LNCaP clone FGC (cell line): ENCODE measurements at places on chromosomes 11 and 22.

DNA sequence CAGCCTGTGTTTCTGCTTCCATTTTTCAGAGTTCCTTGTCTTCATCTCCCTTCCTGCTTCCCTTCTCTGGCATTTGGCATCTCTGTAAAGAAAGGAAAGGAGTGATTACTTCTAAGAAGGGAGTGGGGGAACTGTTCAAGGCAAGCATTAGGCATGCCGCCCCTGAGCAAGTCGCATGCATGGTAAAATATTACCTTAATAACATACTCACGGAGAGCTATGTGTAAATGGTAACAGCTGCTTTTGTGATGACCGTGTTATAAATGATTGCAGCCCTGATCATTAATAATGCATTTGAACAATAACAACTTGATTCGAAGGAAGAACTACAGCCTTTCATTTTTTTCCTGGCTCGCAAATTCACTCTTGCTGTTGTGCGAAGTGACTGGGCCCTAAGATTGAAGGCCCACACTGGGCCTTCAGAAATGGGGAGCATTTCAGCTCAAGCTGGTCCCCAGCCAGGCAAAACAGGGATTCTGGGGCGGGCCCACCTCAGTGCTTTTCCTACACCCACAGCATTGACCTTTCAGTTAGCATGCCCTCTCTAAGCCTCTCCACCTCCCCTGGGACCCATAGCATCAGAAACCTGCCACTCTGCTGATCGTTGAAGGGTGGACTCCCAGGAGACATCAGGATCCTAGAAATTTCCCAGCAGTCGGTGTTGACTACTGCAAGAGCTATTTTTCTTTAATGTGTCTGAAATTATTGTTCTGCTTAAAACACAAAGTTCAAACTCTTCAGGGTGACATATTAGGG, 263.0 kb upstream of the CADM1 start:
- no peak for DNase-seq

DNA sequence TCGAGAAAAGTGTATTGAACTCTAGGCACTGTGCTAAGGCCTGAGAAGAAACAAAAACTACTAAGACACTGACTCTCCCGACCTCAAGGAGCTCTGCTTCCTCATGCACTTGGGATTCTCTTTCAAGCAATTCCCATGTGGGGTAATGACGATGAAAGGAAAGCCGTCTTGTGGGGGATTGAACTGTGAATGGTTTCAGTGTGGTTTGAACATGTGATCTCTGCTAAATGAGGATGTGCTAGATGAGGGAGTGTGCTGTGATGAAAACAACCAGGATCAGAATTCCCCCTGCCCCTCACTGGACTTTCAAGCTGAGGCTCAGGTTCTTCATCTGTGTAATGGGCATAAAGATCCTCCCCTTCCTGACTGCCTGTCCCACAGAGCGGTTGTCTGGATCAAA, 74.9 kb downstream of the DEPDC5 start:
- no peak for DNase-seq

DNA sequence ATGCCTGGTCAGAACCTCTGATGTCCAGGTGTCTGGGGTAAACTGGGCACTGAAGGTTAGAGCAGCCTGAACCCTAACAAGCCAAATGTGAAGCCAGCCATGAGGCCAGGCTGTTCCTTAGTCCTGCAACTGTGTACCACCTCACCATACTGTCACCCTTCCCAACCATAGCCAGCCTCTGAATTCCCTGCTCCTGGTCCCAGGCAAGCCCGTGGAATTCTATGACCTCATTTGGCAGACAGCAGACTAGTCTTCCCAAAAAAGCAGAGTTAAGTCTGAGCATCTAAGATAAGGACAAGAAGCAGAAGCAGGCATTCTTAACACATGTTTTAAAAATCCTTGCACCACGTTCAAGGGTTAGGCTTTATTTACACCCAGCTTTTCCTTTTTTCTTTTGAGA, 134.8 kb downstream of the C11orf58 start:
- no peak for DNase-seq

DNA sequence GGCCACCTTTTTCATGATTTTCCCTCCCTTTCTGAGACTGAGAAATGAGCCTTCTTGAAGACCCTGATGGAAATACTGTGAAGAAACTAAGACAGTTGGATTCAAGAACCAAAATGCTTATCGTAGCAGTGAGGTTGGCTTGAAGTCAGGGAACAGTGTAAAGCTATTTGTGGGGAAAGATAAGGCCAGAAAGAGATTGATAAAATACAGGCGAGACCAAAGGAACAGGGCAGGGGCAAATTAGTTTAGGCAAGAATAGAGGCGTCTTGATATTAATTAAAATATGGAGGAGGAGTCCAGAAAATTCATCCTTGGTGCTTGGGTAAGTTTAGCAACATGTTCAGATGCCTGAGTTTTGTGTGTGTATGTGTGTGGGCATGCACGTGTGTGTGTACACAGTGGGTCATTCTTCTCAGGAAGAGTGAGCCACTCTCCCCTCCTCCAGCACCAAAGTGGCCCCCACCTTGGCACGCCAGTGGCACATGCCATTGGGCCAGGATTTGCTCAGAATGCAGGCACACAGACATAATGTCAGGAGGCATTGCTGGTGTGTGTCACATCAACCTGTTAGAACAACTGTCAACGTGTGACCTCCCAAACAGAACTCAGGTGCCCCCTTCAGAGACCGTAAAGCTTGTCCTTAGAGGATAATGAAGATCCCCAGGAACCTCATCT, 3.9 kb upstream of the EHF start:
- no peak for DNase-seq

DNA sequence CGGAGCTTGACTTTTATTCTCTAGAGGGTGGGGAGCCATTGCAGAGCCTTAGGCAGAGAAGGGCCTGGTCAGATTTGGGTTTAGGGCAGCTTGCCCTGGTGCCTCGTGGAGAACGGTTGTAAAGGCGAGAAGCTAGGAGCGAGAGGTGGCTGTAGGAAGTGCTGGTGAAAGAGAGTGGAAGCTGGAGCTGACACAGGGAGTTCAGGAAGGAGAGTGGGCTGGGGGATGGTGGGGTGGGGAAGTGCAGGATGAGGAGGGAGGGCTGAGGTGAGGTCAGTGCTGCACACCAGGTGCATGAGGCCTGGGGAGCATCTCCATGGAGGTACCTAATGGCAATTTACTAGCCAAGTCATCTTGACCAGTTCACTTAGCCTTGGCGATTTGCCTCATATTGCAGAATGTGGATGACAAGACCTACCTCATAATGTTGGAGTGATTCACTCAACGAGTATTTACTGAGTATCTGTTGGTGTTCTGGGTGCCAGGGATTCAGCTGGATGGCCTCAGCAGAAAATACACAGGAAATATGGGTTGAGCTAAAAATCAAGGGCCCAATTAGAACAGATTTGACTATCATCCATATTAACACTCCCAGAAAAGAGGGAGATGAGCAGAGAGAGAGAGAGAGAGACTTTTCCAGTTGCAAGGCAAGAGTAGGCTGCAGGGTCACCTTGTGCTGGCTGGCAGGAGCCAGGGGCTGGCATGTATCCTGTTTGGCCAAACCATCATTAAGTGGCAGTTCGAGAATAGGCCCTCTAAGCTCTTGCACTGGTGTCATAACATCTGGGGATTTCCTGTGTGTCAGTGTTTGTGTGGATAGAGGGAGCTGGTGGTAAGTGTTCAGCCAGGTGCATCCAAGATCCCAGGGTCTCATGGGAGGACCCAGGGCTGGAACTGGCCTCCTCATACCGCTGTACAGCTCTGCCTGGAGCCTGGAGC, 44.4 kb upstream of the CLDN5 start:
- DNase-seq: no peak

DNA sequence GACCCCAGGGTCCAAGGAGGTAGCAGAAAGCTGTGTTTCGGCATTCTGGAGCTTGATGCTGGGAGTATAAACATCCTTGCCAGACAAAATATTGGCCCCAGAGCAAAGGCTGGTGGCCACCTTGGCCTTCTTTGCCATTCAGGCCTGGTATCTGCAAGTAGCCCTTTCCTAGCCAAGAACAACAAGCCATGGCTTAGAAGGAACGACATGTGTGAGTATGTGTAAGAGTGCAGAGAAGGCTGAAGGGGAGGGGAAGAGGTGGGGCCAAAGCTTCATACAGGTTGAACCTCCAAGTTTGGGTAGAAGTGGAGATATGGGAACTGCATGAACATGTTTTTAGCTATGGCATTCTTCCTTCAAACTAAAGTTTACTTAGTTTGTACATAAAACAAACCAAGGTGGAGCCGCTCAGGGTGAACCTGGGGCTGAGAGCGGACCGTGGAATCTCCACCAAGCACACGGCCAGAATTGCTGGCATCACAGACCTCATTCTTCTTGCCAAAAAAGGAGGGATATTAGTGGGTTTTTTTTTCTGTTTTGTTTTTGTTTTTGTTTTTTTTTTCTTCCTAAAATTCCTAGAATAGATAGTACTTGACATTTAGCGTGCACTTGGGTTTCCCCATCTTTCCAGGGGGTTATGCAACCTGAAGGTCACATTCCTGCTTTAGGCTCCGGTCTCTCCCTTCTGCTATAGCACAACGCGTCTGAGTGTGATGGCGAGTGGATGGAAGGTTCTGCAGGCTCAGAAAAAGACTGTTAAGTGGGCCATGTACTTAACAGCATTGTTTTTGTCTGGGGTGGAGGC, 70.9 kb downstream of the ADAMTS15 start:
- DNase-seq: no peak

- no peak for DNase-seq
These were observed 225.0 kb upstream of the TBCEL start for GRCh38 chr11:120798854-120799253.

GRCh38 chr11:98979205-98979604, 41.5 kb upstream of the CNTN5 start:
- DNase-seq: no peak

DNA sequence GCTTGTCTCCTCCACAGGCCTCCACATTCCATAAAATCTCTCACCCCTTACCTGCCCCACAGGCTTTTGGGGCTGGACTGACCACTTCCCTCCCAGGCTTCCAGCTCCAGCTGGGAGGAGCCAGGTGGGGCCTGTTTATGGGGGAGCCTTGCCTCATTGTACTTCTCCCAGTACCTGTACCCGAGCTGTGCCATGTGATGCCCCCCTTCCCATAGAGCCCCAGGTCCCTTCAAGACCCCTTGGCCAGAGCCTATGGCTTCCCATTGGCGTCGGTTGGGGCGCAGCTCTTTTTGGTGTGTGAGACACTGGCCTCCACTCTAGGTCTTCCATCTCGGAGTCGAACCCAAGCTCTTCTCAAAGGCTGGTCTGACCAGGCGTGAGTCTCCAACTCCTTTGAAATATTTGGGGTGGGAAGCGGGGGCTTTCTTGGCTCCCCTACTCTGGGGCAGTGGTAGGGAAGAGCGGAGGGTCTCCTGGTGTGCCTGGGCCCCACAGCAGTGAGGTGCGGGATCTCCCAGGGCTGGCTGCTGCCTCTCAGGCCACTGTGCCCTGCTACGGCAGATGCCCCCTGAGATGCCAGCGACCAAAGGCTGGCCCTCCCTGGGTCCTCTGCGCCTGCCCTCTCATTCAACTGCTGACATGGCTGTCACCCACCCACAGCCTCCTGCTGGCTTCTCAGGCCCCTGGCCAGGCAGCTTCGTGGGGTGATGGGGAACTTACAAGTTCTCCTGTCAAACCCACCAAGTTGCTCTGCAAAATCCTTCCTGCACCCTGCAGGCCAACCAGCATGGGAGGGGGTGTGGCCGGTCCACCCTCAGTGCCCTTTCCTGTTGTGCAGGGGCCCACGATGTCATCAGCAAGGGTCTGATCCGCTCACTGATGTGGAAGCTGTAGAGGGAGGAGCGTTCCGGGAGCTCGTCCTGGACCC, 25.7 kb downstream of the DRICH1 start:
- DNase-seq: no peak

- DNase-seq: no peak
These were observed 141.0 kb downstream of the CRYBB2 start for GRCh38 chr22:25360411-25360810.

DNA sequence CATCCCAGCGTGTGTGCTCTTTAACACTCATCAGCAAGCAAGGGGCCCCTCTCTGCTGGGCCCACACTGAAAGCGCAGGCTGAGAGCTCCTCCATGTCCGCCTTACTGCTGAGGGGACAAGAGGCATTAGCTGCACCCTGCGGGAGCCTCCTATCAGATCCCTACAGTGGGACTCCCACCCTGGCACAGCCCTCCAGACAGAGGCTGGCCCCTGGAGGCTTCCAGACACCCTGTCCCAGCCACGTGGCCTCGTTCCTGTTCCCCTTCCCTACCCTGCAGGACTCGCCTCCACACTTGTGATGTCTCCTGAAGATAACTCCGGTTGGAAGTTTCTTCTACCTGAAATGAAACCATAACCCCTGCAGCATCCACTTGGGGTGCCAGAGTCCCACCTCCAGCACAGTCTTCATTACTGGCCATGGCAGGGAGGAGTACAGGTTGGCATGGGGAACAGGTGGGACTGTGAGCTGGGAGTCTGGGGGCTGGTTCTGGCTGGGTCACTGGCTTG, 5.0 kb upstream of the SH3BP1 start:
- no peak for DNase-seq

GRCh38 chr11:95092549-95093324, 3.1 kb downstream of the ENDOD1 start:
- no peak for DNase-seq

DNA sequence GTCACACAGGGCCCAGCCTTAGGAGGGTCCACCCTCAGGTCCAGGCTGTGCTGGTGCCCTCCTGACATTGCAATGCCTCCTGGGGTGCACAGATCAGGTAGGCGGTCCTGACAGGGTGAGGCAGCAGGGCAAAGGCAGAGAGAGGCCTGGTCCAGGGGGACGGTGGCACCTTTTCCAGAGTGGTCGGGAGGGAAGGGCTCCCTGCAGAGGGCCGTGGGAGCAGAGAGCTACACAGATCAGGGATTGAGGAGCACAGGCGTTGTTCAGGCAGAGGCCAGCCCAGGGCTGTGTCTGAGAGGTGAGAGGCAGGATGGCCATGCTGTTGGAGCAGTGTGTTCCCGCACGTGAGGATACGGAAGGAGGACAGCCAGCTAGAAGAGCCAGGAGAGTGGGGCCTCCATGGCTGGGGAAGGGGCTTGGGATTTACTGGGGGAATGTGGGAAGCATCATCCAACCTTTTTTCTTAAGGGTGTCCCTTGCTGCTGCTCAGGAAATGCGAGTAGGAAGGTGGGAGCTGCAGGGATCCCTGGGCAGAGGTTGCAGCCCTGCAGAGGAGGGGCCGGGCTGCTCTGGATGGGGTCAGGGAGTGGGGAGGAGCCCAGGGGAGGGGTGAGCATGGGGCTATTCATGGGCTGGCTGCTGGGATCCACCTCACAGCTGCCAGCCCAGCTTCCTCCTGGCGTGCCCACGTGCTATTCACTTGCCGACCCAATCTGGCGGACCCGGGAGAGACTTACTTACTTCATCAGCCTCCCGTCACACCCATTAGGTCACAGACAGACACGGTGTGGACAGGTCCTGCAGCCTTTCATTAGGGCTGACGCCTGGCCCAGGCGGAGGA, 1516.4 kb downstream of the TBC1D22A start:
- DNase-seq: no peak

GRCh38 chr11:63243533-63243932, at the start of gene SLC22A25:
Gene SLC22A25, minus strand, starts transcription at chr11:63243599. Its CDS starts 13,947 bp downstream, at chr11:63229652.
- DNase-seq: no peak
